ENCODE measurements at places on chromosomes 6 and 20.

GRCh38 chr6:52562911-52563310 lies 13.9 kb downstream of the TRAM2 start:
- no peak for DNase-seq

DNA sequence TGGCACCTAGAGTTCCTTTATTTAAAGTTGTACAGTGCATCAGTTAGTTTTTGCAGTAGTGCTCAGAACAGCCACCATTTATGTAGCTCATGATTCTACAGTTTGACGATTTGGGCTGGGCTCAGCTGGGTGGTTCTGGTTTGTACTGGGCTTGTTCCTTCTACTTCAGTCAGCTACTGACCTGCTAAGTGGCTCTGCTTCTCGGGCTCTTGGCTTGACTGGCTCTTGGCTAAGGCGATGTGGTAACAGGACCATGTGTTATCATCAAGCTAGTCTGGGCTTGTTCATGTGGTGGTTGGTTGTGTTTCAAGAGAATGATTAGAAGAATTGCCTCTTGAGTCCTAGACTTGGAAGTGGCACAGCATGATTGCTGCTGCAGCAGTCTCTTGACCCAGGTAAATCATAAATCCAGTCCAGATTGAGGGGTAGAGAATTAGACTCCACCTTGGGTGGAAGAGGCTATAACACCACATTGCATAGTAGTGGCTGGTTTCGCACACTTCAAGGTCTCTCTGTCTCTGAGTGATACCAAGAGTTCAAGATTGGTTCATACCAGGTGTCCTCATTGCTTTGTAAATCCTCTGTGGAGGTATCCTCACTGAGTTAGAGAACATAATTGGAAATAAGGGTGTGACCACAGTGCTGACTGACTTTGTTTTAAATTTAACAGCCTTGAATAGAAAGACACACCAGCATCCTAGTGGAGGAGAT lies 253.0 kb downstream of the ARID1B start:
- no peak for DNase-seq

GRCh38 chr6:134925800-134926199 lies 24.1 kb downstream of the ALDH8A1 start:
- no peak for DNase-seq

- no peak for DNase-seq
These were observed 279.2 kb upstream of the FERMT1 start for GRCh38 chr20:6401893-6402557.

DNA sequence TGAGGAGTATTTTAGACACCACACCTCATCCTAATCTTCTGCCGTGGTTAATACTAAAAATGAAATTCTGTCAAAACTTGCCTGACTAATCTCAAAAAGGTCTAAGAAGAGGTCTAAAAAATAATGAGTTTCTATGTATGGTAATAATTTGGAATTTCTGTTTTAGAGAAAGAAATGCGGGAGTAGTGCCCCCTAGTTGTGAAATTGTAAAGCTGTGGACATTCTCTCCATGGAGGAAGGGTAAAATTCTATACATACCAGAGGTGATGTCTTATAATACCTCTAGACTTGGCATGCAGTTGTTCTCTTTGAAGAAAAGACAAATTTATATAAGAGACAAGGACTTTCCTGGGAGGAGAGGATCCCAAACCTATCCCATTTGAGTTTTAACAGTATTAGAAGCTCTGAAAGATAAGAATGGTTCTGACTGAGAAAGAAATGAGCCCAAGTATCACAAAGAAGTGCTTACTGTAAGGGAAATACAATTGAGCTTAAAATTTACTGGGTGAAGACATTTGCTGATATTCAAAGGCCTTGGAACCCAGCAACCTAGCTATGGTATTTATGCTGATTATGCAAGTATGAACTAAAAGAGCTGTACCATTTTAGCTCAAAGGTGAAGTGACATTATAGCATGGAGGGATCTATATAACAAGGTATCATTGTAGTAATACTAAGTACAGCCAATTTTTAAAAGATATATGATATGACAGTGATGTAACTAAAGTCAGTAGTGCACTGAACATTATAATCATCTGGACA lies 5.1 kb upstream of the EPHA7 start:
- DNase-seq, result no peak

- DNase-seq, result no peak
These were observed 421.1 kb downstream of the BCKDHB start for GRCh38 chr6:80527552-80528052.

DNA sequence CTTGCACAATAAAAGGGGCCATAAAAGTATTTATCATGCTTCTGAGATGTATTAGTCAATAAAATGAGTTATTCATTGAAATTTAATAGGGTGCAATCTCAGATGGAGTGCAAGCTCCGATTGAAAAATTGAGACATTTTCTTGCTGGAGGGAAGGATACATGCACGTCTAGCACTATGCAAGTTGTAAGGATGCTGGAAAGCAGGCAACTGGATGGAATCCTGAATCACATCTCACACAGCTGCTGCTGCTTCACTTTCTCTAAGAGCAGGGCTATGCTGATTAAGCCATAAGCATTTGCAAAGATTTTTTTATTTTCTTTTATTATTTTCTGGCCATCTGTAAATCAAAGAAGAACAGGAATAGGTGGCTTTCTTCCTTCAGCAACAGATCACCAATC lies 308.8 kb upstream of the EPHA7 start:
- DNase-seq, result no peak

- DNase-seq, result no peak
These were observed 1.5 kb downstream of the TNFRSF21 start for GRCh38 chr6:47308198-47308517.

DNA sequence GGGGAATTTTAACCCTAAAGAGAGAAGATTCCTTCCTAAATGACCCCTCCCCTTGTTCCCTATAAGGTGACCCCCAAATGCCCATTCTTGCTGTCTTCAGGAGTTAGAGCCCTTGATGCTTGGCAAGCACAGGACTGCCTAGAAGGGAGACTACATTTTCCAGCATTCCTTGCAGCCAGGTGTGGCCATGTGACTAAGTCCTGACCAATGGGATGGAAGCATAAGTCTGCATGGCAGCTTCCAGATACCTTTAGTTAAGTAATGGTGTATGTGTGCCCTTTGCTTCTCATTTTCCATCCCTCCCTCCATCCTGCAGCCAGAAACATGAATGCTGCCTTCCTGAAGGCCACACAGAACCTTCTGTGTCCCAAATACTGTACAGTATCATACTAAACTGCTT lies 5.5 kb downstream of the BFSP1 start:
- no peak for DNase-seq

DNA sequence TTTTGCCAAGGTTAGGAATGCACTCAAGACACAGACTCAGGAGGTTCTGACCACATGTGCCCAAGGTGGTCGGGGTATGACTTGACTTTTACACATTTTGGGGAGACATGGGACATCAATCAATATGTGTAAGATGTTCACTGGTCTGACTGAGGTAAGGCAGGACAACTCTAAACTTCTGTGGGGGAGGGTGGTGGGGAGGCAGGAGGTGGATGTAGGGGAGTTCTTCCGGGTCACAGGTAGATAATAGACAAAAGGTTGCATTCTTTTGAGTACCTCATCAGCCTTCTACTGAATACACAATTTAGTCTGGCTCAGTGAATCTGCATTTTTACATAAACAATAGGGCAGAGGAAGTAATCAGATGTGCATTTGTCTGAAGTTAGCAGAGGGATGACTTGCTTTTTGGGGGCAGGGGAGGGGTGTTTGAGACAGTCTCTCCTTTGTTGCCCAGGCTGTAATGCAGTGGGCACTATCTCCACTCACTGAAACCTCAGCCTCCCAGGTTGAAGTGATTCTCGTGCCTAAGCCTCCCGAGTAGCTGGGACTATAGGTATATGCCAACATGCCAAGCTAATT lies 10.9 kb downstream of the ECHDC1 start:
- DNase-seq, result no peak

DNA sequence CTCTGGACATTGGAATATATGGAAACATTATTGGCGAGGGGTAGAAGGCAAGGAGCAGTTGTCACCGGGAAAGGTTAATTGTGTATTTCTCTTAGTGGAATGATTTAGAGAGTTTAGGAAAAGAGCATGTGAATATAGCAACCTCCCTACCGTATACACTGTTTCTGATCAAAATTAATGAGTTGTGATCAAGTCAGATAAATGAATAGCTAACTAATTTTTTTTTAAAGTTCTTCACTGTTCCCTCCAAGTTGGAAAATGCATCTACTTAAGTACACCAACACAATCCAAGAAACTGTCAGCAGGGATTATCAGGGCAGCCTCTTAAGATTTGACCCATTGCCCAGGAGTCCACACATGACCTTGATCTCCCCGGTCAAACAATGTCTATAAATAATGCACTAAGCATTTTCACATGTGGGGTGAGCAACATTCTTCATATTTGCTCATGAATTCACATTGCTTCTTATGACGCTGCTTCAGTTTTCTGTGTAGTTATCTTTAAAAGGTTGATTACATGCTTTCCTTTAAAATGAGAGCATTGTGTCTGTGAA lies 680.8 kb upstream of the NRSN1 start:
- no peak for DNase-seq

GRCh38 chr6:139297921-139298320 lies 6.1 kb upstream of the TXLNB start:
- no peak for DNase-seq

DNA sequence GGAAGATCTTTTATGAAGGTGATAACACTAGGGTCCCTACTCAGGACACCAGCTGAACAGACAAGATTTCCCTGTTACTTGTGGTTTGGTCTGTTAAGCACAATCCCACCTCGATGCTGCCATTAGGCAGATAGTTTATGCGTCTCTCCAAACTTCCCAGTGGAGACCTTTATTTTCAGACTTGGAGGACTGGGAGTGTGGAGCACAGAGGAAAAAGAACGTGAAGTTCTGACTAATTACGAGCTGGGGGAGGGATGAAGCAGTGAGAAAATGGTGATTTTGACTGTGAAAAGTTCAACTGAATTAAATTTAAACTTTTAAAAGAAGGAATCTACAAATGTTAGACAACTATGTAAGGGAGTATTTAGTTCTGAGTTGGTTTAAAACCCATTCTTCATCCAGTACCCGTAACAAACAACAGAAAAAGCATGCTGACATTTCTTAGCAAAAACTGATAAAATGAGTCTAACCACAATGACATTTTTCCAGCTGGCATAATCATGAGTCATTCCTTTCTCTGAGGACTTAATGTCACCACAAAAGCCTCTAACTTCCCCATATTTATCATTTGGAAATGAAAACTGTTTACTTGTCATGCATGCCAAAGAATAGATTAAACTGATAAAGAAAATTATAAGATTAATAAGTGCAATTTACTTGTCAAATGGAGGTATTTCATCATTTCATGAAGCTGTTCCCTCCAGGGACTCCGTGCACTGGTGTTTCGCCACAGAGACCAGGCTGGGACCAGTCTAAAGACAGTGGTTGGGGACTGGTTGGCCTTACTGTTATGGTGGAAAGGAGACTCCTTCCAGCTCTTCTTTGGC lies 113.3 kb upstream of the SSTR4 start:
- no peak for DNase-seq

DNA sequence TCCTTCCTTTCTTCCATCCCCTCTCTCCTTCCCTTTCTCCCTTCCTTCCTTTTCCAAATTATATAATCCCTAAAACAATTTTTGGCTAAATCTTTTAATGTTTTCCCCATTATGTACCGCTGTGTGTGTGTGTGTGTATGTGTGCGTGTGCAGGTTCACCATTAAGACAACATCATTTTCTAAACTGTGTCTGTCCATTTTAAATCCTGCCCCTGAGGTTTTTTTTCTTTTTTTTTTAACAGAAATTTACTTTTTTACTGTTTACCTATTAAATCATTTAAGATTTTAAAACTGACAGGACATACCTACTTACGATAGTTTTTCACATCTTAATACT lies 366.3 kb upstream of the EPHA7 start:
- no peak for DNase-seq

DNA sequence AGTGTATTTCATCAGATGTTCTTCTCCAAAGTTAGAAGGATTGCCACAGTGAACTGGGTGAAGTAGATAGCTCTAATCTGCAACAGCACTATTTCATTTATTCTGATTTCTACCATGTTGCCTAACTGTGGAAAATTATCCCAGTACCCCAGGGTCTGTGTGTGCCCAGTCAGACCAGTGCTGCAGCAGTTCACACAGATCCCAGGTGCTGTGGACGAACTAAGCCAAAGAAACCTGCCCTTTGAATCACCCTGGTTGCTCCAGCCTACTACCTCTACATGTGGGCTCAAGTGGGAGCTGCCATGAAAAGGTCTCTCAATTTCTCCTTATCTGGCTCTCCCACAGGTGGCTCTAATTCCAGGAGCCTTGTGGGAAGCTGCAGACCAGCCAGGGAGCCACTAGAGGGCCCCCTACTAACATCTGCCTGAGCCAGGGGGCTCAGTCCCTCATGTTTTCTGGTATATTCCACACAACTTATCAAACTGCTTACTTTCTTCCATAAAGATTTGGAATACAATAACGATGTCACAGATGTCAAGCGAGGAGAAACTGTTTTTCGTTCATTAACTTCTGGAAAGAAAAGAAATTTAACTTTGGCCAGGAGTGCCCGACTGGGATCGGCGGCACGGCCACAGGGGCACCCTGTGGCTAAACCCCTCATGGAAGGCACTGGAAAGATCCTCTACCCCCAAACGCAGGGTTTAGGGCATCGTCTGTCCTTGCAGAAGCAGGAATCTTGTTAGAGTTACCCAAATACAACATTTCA lies 31.6 kb upstream of the LY86 start:
- no peak for DNase-seq

- no peak for DNase-seq
These were observed 115.7 kb downstream of the KIF16B start for GRCh38 chr20:16457514-16457913.

DNA sequence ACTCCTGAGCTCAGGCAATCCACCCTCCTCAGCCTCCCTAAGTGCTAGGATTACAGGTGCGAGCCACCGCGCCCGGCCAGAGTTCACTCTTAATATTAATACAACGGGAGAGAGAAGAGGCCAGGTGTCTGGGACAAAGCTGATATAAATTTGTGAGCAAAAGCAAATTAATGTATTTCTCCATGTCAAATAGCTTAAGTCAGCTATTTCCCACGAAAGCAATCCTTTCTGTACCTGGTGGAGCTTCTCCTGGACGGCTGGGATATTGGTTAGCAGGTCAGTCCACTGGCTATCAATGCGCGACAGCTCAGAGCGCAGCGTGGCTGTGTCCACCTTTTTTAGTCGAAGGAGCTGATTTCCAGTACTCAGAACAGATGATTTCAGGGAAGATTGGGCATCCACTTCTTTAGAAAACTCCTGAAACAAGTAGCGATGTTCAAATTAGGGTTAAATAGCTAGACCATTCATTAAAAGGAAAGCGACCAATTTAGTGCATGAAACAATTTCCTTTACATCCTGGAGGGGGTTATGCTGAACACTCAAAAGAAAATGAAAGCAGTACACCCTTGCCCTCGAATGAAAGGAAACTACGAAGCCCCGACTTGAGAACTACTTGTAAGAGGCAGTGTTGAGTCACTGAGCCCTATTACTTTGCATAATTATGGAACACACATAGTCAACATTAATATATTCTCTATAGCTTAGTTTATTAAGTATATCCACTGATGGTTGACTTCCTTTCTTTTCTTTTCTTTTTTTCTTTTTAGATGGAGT lies 403.4 kb downstream of the SYNE1 start:
- no peak for DNase-seq

- no peak for DNase-seq
These were observed 109.1 kb downstream of the MAN1A1 start for GRCh38 chr6:119240257-119241110.

All from stimulated activated CD4-positive, alpha-beta T cell treated with anti-CD3 and anti-CD28 coated beads, Interleukin-1b, Interleukin-23, amount 100 ng/mL, for 1 hour (primary cell).